ENCODE measurements at places on chromosomes 2 and 18. TPM values are rescaled to one million over a fixed set of nuclear protein-coding genes. Genes with fewer than 3 reads are reported as not detected.

EFHD1 gene
- total RNA-seq: 3.4 TPM

FBXO15 gene
- 0.19 TPM for total RNA-seq

GATA6 gene
- total RNA-seq: 2.1 TPM

ST8SIA3 gene
- not detected for total RNA-seq

CCDC150 gene
- total RNA-seq: 10.1 TPM

CSRNP3 gene
- 0.70 TPM for total RNA-seq

IL36A gene
- 251 TPM for total RNA-seq

AGXT gene
- not detected for total RNA-seq

CCDC74B gene
- 0.31 TPM for total RNA-seq

DRC1 gene
- not detected for total RNA-seq

TACR1 gene
- 0.04 TPM for total RNA-seq
